ENCODE measurements at places on chromosomes 1 and 21.
A peak's percentile ranks its signal among the peaks of the same experiment; 100 is the strongest.

- DNase-seq, result no peak
These were observed 250.8 kb upstream of the KIAA0040 start for GRCh38 chr1:175443332-175443731.

GRCh38 chr1:28031173-28031572 is 57.2 kb downstream of the EYA3 start:
- DNase-seq, result no peak

DNA sequence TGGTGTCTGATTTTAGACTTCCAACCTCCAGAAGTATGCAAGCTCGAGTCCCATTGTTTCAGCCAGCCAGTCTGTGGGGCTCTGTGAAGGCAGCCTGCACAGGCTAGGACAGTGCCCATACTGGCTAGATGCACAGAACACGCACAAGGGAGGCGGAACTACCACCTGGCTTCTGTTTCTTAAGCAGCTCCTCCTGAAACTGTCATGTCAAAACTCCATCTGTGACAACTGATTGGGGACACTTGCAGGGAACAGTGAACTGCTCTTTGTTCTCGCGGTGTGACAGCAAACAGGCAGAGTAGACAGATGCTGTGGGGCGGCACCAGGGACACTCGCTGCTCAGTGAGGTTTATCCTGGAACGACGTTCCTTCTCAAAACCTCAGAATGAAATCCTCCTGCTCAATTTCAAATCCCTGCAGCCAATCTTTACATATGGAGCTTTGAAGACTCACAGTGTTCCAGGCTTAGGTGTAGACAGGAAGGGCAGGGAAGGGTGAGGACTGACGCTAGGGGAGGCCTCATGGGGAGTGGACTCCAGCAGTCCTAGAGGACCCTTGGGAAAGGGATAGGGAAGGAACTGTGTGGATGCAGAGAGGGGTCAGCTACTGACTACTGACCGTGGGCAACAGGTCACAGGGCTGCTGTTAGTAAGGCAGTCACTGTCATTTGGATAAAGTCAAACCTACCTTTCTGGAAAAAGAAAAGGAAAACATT is 73.8 kb downstream of the ERG start:
- no peak for DNase-seq

- DNase-seq, result no peak
These were observed 45.7 kb downstream of the PSMG1 start for GRCh38 chr21:39137248-39138178.

DNA sequence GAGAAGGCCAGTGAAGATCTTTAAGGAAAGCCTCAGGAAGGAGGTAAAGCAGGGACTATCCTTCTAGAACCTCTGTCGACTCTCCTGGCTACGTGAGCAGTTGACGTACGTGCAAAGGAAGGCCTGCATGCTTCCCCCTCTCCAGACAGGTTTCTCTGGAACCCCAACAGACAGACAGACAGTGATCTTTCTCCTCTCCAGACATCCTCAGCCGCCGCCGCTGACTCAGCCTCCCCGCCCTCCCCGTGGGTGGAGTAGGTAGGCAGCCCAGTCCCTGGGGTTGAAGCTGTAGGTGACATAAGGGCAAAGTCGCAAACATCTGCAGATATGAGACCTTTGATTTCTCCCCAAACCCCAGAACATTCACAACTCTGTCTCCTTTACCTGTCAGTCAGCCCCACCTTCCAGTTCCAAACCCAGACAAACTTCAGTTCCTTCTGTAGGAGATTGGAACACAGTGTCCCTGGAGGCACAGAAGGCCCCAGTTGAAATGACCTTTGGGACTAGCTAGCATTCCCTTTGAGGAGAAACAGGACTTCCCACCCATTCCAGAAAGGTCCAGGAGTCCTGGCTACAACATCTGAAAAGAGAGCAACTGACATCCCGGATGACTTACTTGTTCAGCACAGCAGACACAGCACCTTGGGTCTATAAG is 146.0 kb upstream of the JUN start:
- DNase-seq, result no peak

DNA sequence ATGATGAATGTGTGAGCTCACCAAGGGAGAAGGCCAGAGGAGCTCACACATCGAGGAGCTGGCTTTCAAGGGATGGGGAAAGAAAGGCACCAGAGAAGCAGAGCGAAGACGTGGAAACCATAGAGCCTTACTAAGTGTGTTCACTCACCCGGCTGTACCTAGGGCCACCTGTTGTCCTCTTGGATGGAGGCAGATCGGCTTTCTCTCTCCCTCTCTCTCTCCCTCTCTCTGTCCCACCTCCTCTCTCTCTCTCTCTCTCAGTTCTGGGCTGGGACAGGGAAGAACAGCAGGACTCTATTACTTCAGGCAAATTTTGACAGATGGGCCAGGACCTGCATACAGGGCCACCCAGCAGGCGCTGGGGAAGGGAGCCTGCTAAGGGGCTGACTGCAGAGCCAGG is 64.8 kb downstream of the HIVEP3 start:
- DNase-seq, result no peak

DNA sequence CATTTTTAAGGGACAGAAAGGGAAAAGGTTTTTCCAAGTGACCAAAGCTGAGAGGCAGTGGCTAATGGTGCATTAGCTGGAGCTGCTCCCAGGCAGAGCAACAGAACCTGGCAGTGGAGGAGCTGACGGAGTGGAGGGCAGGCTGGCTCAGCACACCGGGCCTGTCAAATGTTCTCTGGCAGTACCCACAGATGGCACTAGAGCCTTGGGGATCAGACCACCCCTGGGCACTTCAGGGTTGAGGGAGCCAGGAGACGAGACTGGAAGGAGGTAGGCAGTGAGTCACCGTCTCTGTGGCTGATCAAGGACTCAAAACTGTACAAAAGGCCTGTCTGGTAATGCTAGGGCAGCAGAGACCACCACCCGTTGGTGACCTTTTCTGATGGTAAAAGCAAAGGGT is 121.7 kb upstream of the KIAA0040 start:
- DNase-seq, result peak; percentile 10

GRCh38 chr1:16153096-16153998 is 2.5 kb downstream of the EPHA2 start:
- DNase-seq, result no peak

DNA sequence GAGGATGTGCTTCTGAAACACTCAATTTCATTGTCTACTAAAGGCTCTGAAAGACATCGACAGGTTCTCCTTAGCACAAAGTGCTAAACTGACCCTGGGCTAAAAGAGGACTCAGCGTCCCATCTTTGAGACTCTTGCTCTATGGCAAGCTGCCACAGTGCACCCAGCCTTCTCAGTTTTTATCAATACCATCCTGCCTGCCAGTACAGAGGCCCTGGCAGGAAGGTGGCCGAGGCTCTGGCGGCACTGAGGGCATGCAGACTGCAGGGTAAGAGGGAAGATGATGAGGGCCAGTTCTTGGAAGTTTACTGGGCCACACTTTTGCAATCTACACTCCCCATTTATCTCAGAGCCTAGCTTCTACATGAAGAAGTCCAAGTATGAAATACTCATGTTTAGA is 5.3 kb downstream of the OLFML2B start:
- no peak for DNase-seq

GRCh38 chr1:76239470-76239918 is 164.9 kb downstream of the ST6GALNAC3 start:
- no peak for DNase-seq

- DNase-seq, result no peak
These were observed 12.3 kb upstream of the LYPLAL1 start for GRCh38 chr1:219161371-219161770.

DNA sequence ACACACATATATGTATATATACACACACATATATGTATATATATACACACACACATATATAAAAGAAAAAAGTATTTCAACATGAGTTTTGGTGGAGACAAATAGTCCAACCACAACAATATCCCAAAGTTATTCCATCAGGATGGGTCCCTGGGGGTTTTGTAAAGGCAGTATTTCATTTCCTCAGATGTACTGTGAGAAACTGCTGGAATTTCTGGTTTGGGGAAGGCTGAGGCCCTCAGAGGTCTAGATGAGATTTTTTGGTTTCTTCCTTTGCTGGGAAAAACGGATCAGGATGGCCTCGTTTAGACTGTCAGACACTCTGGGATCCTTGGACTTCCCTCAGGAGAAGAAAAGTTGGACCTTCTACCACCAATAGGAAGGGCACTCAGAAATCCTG is 36.5 kb upstream of the TENT5B start:
- no peak for DNase-seq

DNA sequence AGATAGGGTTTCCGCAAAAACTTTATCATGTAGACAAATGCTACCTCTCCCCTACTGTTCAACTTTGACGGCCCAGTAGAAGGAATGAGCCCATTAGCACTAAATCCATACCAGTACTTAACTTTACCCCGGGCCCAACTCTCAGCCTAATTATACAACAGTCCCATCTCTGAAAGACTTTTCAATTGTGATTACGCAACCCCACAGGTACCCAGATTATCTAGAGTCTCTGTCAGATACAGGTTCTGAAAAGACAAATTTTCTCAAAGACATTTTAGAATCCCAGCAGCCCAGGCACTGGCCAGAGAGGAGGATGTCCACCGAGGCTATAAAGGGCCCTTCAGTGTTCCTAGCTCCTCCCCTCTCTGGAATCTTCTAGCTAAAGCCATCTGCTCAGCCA is 15.0 kb downstream of the FAM78B start:
- no peak for DNase-seq

DNA sequence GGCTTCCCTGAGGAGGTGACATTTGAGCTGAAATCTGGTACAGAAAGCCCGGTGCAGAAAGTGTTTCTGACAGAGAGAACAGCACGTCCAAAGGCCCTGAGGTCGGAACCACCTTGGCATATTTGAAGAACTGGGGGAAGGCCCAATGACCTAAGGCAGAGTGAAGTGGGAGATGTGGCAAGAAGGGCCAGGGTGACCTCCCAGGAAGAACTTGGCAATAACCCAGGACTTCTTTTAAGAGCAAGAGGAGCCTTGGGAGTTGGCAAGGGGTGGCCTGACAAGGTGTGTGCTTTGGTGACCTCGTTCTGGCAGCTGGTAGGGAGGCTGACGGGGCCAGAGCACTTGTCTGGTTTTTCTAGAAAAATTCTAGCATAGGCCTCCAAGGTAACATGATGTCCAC is 23.4 kb downstream of the TTC39A start:
- DNase-seq, result no peak

GRCh38 chr1:31788825-31789256 is 24.7 kb upstream of the ADGRB2 start:
- DNase-seq, result no peak

GRCh38 chr1:97384294-97384968 is 536.4 kb downstream of the DPYD start:
- DNase-seq, result no peak
